ENCODE measurements at places on chromosomes 3 and 15. TPM values are rescaled to one million over a fixed set of nuclear protein-coding genes. Genes with fewer than 3 reads are reported as not detected.

Gene GUCA1C
- not detected for polyA plus RNA-seq

Gene RTP1
- polyA plus RNA-seq, result not detected

Gene RYR3
- 0.08 TPM for polyA plus RNA-seq

Gene TRPM1
- polyA plus RNA-seq, result 0.03 TPM

Gene GOLIM4
- 1.3 TPM for polyA plus RNA-seq

Gene KNL1
- 0.03 TPM for polyA plus RNA-seq

Gene IGSF11
- polyA plus RNA-seq, result 0.58 TPM

Gene GREM1
- not detected for polyA plus RNA-seq

Gene ANKUB1
- not detected for polyA plus RNA-seq

Gene CTXN2
- not detected for polyA plus RNA-seq

Gene PPARG
- polyA plus RNA-seq, result not detected

Gene GOLGA8A
- 2.6 TPM for polyA plus RNA-seq

Gene ATG7
- polyA plus RNA-seq, result 13.8 TPM

Gene EXD1
- 0.28 TPM for polyA plus RNA-seq

Gene TAGLN3
- not detected for polyA plus RNA-seq

Gene SCG5
- polyA plus RNA-seq, result not detected

Gene CLDN18
- polyA plus RNA-seq, result not detected

Gene ZIC1
- not detected for polyA plus RNA-seq
